ENCODE measurements at places on chromosomes 11 and 22.

DNA sequence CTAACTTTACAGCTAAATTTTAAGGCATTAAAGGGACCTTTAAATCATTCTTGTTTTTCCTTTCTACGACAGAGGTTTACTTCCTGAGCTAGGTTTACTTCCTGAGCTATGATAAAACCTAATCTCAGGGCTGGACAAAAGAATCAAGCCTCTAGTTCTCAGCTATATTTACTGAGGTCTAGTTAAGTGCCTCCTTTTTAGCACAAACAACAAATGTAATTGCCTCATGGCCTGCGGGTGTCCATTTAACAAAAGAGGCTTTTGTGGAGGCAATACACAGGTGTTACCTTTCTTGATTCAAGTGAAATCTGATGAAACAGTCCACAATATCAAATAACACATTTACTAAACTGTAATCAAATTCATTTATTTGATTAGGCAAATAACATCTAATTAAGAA is 67.3 kb downstream of the IMMP1L start:
- DNase-seq = no peak

GRCh38 chr11:66022401-66023185 is 3.7 kb downstream of the CATSPER1 start:
- no peak for DNase-seq

DNA sequence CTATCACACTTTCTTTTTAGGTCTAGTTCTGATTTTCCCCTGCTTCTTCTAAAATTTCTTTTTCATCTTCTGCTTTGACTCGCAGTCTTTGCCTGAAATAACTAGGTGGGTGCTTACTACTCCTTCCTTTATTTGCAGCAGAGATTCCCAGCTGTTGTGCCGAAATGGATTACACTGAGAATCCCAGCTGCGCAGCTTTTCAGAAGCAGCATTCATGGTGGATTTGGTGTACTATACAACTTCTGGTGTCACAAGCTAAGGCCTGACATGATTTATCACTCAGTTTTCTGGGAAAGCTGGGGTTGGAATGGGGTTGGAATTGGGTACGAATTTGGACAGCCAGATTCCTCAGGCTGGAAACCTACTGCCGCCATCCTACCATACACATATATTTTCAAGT is 6.0 kb upstream of the XKR3 start:
- no peak for DNase-seq

- DNase-seq = no peak
Measured at GRCh38 chr11:123475469-123475868, 45.4 kb downstream of the GRAMD1B start.

DNA sequence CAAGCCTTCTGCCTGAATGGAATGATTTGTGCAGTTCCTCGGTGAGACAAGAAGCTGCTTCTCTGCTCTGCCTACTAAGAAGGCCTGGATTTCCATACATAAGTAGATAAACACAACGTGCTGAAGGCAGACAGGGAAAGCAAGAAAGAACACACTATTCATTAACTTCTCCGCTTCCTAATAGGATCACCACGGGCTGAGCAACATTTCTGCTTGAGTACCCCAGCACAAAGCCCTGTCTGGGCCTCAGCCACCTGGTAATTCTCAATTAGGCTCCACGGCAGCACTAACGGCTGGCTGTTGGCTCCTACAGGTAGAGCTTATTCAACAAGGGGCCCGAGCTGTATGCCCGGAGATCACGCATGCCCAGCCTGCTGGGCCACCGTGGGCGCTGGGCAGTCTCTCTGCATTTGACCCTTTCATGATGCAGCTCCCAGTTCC is 1156.6 kb downstream of the TBC1D22A start:
- no peak for DNase-seq

GRCh38 chr11:61377461-61378160 is 14.8 kb upstream of the TMEM216 start:
- no peak for DNase-seq

DNA sequence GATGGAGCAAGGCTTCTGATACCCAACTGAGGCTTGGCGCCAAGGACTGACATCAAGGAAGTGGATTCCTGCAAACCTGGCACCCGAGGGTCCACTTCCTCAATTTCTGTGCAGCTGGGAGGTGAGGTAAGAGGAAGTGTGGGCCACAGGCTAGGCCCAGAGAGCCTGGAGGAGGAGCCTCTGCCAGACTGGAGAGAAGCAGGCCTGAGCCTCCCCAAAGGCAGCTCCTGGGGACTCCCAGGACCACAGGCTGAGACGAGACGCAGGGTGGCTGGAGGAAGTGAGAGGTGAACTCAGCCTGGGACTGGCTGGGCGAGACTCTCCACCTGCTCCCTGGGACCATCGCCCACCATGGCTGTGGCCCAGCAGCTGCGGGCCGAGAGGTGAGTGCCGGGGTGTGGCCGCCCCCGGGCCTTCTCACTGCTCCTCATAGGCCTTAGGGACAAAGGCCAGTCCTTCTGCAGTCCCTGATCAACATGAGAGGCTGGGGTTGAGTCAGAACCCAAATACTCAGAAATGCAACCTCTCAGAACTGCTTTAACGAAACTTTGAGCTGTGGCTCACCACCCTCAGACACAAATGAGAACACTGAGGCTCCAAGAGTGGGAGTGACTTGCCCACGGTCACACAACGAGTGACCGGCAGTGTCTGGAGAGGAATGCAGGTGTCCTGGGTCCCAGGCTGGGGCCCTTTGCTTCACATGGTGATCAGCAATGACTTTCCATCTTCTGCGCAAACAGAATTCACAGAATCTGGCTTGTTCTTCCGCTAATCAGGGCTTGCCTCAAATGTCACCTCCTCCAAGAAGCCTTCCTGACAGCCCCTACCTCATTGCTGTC is at the start of gene NCF4:
Gene NCF4, plus strand, starts transcription at position 186 of the 839 bp plus-strand sequence. Its CDS starts 166 bp downstream, at position 352.
- DNase-seq = no peak

DNA sequence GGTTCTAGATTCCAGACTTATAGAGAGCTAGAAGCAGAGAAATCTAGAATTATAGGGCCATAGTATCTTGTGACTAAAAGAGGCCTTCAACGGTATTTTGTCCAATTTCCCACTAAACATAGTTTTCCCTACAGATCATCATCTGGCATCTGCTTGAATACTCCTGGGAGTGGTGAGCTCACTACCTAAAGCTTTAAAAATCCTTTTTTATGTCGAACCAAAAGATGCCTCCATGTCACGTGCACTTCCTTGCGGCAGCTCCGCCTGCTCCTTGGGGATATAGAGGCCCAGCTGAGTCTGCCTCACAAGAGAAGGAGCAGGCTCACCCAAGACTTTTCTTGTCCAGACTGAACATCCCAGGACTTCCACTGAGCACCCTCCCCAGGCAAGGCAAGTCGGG is 4.3 kb upstream of the MB start:
- no peak for DNase-seq

- DNase-seq = no peak
Measured at GRCh38 chr11:20337526-20338154, 25.9 kb upstream of the HTATIP2 start.

- DNase-seq = no peak
Measured at GRCh38 chr11:23696688-23697415, 800.0 kb upstream of the LUZP2 start.

GRCh38 chr11:113373981-113374560 is 13.5 kb upstream of the ANKK1 start:
- no peak for DNase-seq

GRCh38 chr11:125772834-125773505 is 5.7 kb downstream of the PATE2 start:
- DNase-seq = no peak

- no peak for DNase-seq
Measured at GRCh38 chr22:36728505-36728904, 25.0 kb upstream of the CACNG2 start.

- DNase-seq = no peak
Measured at GRCh38 chr11:125371431-125371935, 124.6 kb downstream of the FEZ1 start.

GRCh38 chr11:131889760-131890581 is 519.6 kb downstream of the NTM start:
- no peak for DNase-seq

- no peak for DNase-seq
Measured at GRCh38 chr22:36432592-36433317, 45.0 kb upstream of the MYH9 start.

GRCh38 chr11:79007771-79008402 is 432.9 kb downstream of the TENM4 start:
- DNase-seq = no peak

Data from SK-N-MC (cell line).